DMS 273 treated with DMSO at 0.1 percent for 48 hours (cell line): ENCODE measurements at places on chromosomes 6 and 20.

DNA sequence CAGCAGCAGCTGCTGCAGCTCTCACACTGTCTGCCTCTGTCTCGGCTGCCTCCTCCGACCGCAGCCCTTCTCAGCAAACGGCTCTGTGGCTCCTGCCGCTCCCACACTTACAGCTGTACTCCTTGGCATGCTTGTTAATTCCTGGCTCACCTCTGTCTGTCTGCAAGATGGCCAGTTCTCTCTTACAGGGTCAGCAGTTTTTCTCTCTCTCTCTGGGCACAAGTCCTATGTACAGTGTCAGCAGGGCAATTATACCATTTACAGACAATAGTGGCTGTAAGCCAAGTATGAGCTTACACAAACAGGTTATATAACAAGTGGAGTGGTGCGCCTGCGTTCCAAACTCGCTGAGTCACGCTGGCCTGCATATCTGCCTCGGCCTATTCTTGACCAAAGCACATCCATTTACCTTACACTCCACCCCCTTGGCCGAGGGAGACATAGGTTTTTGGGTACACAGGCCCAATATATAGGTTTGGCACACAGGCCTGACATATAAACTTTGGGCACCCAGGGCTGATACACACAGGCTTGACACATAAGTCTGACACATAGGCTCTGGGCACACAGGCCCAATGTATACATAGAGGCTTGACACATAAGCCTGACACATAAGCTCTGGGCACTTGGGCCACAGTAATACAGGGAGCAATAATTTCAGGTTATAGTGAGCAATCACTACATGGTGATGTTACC, 4.4 kb downstream of the ZKSCAN3 start:
- DNase-seq: no peak

GRCh38 chr6:43203718-43204095, 21.7 kb downstream of the CUL9 start:
- no peak for DNase-seq

DNA sequence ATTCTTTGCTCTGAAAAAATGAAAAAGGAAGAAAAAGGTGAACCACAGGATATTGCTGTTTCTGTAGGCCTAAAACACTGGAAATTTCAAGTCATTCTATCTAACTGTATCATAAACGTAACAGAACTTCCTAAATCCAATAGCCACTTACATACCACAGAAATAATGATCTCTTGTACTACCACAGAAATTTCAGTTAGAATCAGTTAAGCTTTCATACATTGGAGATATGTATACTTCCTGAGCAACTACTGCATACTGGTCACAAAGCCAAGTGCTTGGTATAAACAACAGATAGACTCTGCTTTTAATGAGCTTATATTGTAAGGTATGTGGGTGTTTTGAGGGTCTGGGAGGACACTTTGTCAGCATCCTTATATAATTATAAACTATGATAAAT, 38.6 kb downstream of the VTA1 start:
- DNase-seq: no peak

DNA sequence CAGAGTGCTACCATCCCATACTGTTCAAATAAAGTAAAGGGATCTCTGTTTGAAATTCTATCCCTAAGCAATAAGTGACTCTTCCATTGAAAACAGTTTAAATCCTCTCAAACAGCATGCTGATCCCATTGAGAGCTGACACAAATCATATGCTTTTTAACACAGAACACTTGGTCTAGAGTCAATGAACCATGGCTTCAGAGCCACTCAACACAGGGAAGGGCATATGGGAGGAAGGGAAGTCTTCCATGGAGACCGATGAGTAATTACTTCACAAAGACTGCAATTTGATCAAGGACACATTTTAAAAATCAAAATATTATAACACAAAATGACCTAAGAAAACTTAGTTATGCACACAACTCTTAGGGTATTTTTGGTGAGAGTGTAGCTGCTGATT, 1073.0 kb upstream of the MAP3K7 start:
- DNase-seq: no peak

GRCh38 chr20:62039738-62040137, 25.9 kb downstream of the TAF4 start:
- no peak for DNase-seq

- no peak for DNase-seq
These were observed 271.2 kb downstream of the PRL start for GRCh38 chr6:22025468-22026163.

DNA sequence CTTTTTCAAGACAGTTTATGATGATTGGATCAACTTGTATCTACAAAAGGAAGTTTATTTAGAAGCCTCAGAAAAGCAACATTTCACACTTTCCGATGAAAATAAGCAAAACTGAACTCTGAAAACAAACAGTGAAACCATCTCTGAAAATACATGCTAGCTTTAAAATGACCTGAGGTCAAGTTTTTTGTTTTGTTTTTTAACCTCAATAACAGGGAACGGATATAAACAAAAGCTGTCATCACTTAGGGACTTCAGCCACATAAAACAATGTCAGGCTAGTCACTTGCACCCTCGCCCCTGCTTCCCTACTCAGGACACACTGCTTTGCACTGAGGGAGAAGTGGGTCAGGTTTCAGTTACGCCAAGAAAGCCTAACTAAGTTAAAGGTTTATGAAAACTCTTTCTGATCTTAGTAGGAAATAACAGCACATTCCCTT, 11.6 kb downstream of the BACH2 start:
- no peak for DNase-seq

DNA sequence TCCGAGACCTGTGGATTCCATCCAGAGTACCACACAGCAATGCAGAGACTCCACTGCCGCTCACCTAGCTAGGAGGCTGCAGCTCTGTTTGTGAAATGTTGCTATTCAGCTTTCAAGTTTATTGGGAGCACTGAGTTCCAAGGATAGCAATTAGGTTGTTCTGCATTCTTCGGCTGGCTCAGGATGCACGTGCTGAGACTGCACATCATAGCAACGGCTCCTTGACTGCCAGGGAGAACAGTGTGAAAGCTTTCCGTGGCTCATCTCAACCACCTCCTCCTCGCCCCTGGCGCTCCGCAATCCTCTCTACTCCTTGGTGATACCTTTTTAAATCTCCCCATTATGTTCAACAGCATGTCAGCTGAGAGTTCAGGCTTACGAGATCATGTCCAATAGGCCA, 116.6 kb downstream of the TSHZ2 start:
- no peak for DNase-seq

- no peak for DNase-seq
These were observed 98.4 kb downstream of the PERP start for GRCh38 chr6:138008791-138009190.

DNA sequence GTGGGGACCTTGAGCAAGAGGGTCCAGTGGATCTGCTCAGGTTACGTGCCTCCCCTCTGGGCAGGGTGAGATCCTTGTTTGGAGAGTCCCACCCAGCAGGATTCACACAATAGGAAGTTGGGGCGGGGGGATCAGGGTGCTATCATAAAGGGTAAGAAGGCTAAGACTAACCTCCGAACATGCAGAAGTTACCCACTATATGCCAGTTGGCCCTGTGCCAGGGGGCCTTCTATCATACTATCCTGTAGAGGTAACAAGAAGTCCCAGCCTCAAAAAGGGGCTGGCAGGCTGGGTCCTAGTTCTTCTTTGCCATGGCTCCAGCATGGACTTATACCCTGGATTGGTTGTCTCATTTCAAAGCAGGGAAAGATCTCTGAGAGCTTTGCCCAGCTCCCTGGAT, 94.1 kb downstream of the CDH26 start:
- DNase-seq: no peak

GRCh38 chr20:10430000-10430466, 4.0 kb downstream of the MKKS start:
- no peak for DNase-seq

DNA sequence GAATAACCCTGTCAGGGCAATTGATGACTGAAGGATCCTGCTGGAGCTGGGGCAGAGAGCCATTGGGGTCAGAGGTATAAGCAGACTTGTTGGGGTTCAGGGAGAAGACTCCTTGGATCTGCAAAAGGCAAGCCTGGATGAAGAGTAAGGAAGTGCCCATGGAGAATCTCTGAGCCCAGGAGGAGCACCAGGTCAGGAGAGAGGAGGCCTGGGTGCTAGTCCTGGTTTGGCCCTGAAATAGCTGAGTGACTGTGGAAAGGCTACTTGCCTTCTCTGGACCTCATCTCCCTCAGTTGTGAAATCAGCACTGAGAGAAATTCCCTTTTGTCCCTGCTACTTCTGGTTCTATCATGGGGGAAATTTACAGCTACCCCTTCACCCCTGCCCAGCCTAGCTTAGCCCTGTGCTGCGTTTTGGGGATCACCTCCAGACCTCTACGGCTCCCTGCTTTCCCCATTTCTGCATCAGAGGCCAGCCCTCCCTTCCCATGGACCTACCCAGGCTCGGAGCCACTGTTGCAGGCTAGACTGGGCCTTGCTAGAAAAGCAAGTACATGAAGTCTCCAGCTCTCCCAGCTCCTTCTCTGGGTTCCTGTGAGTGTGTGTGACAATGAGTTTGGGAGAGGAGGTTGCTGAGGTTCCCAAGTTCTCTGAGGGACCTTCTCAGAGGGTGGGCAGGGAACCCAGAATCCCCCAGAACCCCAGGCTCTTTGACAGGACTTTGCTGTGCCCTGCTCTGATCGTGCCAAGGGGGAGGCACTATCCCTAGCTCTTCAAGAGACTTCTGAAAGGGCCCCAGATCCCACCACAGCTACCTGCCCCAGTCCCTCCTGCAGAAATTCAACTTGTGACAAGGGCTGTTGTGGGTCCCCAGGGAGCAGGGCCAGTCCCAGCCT, 2.3 kb upstream of the NCR2 start:
- no peak for DNase-seq

DNA sequence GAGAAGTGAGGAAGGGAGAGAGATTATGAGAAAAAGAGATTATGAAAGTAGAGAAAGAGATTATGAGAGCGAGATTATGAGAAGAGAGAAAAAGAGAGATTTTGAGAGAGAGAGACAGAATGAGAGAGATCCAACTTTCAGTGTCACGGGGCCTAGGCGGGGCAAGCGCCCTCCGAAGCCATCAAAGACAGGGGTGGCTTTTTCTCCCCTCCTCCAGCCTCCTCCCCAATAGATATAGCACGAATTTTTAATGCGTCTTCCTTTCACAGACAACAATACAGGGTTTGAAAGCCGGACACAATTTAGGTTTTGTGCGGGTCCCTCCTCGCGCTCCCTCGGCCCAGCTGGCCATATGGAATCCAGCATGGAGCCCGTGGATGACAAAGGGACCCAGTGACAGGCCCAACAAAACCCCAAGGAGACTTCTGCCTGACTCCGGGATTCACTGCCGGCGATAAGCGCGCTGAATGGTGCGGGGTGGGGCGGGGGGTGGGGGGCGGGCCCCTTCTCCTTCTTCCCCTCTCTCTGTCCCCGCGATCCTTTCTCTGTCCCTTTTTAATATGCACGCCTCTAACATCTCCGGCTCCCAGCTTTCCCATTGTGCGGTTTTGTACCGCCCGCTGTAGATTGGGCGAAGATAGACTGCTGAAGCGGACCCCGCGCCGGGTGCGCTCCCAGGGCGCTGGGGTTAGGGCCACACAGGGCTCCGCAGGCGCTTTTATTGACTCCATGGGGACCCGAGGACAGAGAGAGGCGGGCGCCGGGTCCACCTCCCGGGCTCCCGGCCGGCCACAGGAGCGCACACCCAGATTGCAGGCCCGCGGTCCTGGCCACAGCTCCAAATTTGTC, 5.4 kb downstream of the NKX2-2 start:
- DNase-seq: no peak

GRCh38 chr6:39653612-39654011, 71.6 kb downstream of the KIF6 start:
- no peak for DNase-seq

GRCh38 chr6:134516582-134516981, 198.7 kb upstream of the SGK1 start:
- no peak for DNase-seq

DNA sequence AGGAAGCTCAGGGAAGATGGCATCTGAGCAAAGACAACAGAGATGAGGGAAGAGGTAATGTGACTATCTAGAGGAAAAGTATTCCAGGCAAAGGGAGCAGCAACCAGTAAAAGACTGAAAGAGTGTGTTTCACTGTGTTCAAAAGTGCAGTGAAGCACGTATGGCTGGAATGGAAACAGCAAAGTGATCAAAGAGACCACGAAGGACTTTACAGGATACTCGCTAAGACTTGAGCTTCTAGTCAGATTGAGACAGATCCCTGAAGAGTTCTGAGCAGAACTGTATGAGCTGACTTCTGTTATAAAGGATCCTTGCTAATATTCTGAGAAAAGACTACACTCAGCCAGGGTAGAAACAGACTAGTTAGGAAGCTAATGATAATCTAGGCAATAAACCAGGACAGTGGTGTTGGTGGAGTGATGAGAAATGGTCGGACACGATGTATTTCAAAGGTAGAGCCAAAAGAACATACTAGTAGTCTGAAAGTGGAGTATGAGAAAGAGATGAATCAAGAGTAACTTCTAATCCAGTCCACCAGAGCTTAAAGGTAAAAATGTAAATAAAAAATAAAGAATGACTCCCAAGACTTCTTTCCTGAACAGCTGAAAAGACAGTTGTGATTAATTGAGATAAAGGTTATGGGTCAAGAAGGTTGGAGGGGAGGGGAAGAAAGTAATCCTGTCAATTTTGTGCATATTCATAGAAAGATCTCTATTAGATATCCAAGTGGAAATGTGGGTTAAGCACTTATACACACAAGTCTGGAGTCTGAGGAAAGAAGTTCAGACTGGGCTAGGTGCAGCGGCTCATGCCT, 14.2 kb downstream of the SEC63 start:
- DNase-seq: no peak

DNA sequence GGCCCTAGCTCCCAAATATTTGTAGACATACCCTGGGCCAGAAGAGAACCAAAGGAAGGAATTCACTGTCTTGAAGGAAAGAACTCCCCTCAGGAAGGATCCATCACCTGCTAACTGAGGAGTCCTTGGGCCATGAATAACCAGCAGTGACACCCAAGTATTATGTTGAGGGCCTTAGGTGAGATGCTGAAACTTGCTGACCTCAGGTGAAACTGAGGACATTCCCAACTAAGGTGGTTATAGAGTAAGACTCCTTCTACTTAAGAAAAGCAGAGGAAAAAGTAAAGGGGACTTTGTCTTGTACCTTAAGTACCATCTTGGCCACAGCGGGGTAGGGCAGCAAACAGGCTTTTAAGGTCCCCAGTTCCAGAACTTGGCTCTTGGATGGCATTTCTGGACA, 491.7 kb downstream of the C6orf118 start:
- DNase-seq: no peak

- DNase-seq: no peak
These were observed 108.2 kb downstream of the NOL4L start for GRCh38 chr20:32476684-32477593.

- DNase-seq: no peak
These were observed 135.5 kb downstream of the CDKAL1 start for GRCh38 chr6:20669571-20670314.

DNA sequence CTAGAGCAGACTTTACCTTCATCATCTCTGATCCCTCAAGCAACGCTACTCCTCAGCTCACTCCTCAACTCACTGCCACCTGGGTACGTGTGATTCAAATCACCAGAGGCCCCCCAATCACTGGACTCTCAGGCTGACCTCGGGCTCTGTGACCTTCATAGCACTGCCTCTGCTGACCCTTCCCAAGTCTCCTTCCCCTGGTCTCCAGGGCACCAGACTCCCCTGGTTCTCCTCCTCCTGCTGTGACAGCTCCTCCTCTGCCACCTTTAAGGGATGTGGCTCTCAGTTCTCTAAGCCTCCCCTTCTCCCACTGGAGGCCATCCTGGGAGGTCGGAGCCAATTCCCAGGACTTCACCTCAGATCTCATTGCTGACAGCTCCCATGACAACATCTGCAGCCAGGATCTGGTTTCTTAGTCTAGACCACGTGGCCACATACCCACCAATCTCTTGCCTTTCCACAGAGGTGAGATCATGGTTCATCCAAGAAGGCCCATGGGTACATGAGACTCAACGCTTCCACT, 90.4 kb downstream of the NFATC2 start:
- no peak for DNase-seq

- no peak for DNase-seq
These were observed 28.6 kb downstream of the GPX5 start for GRCh38 chr6:28553986-28554881.
